ENCODE measurements at places on chromosomes 7 and 10.

DNA sequence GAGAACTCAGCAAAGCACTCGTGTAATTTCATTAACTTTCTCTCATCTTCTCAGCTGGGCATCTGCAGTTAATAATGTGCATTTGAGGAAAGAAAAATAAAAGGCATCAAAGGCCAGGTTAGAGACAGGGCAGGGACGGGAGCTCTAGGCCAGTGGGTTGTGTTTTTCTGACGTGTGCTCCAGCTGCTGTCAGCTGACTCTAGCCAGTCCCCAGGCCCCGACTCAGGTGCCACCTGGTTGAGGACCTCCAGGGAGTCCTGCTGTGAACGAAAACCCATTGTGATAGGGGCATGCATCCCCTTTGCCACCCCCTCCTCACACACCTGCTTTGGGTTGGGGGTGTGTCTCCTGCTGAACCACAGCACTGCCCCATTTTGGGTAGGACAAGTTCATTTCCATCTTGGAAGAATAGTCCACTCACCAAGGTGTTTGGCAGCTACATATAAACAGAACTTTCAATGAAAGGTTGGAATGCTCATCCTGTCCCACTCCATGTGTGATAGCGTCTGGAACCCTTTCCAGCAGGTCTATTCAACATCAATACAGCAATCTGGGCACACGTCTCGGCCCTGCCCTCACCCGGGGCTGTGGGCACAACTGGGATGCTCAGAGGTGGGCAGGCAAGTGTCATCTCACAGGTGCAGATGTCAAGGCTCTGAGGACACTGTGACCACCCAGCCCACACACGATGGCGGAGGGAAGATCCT, 146.1 kb upstream of the FAM20C start:
- DNase-seq: peak; percentile 9

GRCh38 chr10:111030042-111030750, 46.6 kb upstream of the ADRA2A start:
- no peak for DNase-seq

DNA sequence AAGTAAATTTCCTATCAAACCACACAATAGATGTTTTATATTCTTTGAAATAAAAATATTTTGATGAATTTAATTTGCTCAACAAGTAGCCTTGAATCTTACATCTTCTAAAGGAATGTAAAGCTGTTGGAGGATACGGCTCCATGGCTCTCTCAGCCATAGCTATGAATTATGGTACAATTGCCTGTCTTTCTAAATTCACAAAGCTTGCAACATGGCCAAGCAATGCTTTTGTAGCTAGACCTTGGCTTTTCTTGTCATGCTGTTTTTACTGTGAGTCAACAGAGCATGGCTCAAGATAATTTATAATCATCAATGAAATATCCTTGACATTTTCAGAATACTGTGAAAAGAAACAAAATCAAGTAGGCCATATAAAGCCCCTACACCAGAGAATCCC, 286.7 kb downstream of the CACNA2D1 start:
- no peak for DNase-seq

- no peak for DNase-seq
These were observed 257.2 kb upstream of the CACNA2D1 start for GRCh38 chr7:82700741-82701140.

DNA sequence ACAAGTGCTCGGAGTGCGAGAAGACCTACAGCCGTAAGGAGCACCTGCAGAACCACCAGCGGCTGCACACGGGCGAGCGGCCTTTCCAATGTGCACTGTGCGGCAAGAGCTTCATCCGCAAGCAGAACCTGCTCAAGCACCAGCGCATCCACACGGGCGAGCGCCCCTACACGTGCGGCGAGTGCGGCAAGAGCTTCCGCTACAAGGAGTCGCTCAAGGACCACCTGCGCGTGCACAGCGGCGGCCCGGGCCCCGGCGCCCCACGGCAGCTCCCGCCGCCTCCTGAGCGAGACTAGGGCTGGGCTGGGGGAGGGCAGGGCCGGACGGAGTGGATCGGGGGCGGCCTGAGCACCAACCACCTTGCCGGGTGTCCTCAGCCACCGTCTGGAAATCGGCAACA, 15.1 kb upstream of the ZNF212 start:
- no peak for DNase-seq

GRCh38 chr10:104349623-104350126, 4.0 kb upstream of the CFAP58 start:
- DNase-seq: peak; percentile 57

DNA sequence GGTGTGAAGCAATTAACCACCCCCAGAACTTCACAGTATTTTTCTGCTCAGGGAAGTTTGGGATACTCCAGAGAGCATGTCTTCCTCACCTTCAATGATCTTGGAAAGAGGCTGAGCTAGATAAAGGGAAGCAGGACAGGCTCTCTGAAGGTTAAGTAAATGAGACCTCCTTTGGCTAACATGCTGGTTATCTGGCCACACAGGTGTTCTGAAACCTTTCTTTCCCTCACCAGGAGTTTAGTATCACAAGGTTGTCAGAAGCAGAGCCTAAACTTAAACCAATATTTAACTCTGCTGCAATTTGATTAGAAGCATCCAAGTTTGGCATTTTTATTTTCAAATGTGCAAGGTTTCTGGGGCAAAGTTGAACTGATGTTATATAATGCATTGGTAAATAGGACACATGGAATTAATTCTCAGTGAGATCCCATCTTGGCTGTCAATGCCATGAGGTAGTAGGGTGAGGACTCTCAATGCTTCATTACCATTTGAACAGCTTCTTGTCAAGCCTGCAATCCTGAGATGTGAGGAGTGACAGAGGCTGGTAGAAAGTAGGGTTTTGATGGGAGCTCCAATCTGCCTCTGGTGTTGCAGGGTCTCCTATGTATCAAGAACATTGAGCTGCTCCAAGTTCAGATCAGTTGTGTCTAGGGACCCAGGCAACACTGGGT, 3.6 kb upstream of the PNLIP start:
- DNase-seq: no peak

DNA sequence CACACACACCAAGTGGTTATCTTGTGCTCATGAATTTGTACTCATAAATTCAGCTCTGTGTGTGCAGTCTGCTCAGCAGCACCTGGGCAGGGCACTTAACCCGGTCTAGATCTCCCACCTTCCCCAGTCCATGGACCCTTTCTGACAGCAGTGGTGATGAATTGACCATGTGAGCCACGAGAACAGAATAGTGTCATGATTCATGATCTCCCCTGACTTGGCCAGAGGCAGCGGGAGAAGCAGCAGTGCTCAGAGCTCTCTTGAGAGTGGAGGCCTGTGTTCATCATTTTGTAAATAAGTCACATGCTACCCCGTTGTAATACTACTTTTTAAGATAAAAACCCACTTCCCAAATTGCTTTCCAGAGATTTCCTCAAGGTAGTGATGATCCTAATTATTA, 74.2 kb downstream of the GALNT17 start:
- DNase-seq: no peak

All from uterus (tissue), 4 donors.